Stimulated activated CD4-positive, alpha-beta T cell treated with anti-CD3 and anti-CD28 coated beads, Interleukin-1b, Interleukin-23, amount 100 ng/mL, for 24 hours (primary cell): ENCODE measurements at places on chromosomes 16 and 17.
A peak's percentile ranks its signal among the peaks of the same experiment; 100 is the strongest.

GRCh38 chr17:12022310-12022709, 1.6 kb downstream of the MAP2K4 start:
- no peak for DNase-seq

DNA sequence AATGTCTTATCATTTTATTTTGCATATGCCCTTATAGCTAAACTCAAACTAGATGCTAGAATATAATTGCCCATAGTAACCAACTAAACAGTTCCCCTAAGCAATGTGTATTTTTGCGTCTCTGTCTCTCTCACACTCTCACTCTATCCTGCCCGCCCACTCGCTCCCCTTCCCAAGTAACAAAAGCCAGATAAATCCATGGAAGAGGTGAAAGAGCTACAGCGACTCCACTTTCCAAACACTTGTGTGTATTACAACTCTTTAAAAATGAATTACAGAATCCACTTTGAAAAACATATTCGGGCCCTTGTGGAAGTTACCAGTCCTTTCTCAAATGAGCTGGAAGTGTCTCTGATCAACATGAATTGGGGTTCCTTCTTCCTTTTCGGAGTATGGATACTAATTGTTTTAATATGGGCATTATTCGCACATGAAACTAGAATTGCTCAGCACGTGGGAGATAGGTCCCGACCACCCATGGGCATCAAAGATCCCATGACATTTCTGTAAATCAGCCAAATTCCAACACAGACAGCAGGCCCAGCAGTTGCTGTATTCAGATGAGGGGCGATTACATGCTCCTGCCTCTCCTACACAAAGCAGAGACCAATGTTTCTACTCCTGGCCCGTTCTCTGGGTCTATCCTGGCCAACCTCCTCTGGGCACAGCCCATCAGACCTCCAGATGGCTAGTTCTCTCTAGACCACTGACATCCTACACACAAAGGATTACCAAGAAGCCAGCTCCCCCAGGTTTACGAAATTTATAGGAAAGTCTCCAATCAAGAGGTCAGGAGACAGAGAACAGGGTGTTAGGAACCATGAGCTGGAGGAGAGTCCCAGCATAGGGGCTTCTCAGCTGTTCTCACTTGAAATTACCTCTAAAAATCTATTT, 121.5 kb downstream of the ZFHX3 start:
- no peak for DNase-seq

- no peak for DNase-seq
Measured at GRCh38 chr17:18017958-18018357, 21.0 kb downstream of the ATPAF2 start.

DNA sequence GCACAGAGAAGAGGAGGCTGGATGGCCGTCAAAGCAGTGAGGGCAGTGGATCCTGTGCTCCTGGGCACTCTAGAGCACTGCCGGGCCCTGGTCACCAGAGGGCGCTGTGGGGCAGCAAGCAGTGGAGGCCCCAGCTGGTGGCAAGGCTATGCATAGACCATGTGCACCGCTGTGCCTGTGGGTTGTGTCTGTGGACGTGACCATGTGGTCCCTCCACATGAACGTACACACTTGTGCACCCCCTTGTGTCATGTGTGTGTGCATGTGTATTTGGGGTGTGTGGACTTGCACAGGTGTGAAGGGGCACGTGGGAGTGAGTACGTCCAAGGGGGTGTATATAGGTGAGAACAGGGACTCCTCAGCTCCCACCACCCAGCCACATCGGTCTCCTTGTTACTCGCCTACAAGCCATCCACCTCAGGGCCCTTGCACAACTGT, 4.4 kb upstream of the MAP2K3 start:
- peak; percentile 93 for DNase-seq
